Calu3 (cell line): ENCODE measurements at places on chromosomes 12 and 14. TPM values are rescaled to one million over a fixed set of nuclear protein-coding genes. Genes with fewer than 3 reads are reported as not detected.

- H3K36me3 ChIP-seq = peaks cover 10% of the 10 kb centered on the region
- no peak overlapping the region for H3K27ac ChIP-seq
- no peaks in the 10 kb centered on the region for H3K27me3 ChIP-seq
- no peak overlapping the region for H3K4me3 ChIP-seq
Observed at GRCh38 chr12:11578461-11578993, 70.9 kb upstream of the ETV6 start.

DNA sequence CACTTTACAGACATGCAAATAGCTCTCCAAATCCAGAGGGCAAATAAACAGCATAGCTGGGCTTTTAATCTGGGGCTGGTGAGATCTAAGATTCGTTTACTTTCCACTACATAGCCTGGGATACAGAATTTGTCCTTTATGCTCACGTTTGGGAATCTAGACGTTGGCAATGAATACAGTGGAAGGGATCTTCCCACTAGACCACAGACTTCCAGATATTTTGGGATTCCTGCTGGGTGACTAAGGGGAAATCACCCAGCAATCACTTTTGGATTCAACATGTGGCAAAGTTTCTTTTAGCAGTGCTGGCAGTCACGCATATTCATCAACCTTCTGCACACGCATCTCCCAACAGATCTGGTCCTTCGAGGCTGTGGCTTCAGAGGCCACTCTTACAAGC, 23.5 kb downstream of the APPL2 start:
- peaks cover 67% of the 10 kb centered on the region for H3K36me3 ChIP-seq
- DNase-seq = no peak
- no peak overlapping the region for H3K4me3 ChIP-seq
- H3K27me3 ChIP-seq = no peaks in the 10 kb centered on the region

DNA sequence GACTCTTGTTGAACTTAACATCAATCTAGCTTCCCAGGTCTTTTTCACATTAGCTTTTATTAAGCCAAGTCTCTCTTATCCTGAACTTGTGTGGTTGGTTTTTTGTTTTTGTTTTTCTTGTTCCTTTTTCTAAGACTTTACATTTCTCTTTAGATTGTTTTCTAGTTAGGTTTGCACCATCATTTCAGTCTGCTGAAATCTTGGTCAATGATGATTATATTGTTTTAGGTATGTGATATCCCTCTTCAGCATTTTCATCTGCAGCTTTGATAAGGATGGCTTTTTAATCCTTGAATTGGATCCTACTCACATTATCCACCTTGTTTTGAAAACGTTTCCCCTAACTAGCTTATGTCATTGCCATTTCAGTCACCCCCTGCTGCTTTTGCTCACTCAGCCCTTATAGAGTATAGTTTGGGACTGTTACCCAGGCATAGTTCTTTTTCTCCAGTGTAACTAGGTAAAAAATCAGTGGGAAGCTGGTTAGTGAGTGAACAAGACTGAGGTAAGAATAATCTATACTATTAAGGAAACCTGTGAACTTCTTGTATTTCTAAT, 22.0 kb downstream of the YLPM1 start:
- H3K27ac ChIP-seq = no peak overlapping the region
- H3K27me3 ChIP-seq = no peaks in the 10 kb centered on the region
- H3K36me3 ChIP-seq = peaks cover 38% of the 10 kb centered on the region

DNA sequence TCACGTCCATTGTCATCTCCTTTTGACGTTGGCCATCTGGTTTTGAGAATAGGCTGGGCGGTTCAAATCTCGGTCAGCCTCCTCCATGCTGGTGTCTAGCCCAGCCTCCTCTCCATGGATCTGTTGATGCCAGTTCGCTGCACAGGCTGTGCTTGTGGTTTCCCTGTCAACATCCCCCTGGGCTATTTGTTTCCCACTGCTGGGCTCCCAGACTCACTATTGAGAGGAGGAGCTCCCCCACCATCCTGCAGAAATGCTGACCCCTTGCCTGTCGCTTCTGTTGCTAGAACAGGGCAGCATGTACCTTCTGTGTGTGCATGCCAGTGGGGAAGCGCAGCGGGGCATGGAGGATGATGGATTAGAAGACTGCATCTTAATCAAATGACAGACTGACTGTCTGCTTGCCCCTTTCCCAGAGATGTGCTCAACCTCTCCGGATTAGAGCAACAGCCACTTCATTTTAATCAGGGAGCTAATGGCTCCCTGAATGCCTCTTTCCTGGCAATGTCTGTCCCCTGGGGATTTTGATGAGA, 170.5 kb downstream of the TSPAN9 start:
- H3K36me3 ChIP-seq = no peaks in the 10 kb centered on the region
- no peaks in the 10 kb centered on the region for H3K4me1 ChIP-seq
- no peak overlapping the region for H3K27ac ChIP-seq
- no peak for DNase-seq

- H3K4me3 ChIP-seq = no peak overlapping the region
- H3K36me3 ChIP-seq = peaks cover 15% of the 10 kb centered on the region
- H3K4me1 ChIP-seq = peaks cover 60% of the 10 kb centered on the region
- H3K27me3 ChIP-seq = no peaks in the 10 kb centered on the region
- H3K27ac ChIP-seq = peak overlapping the region; percentile 76
- DNase-seq = peak; percentile 32
Observed at GRCh38 chr12:75725521-75726111, 214.2 kb upstream of the KRR1 start.

- no peaks in the 10 kb centered on the region for H3K4me1 ChIP-seq
- no peak overlapping the region for H3K27ac ChIP-seq
- no peak overlapping the region for H3K4me3 ChIP-seq
Observed at GRCh38 chr12:34033628-34034296, 11.5 kb downstream of the ALG10 start.

- H3K4me1 ChIP-seq = no peaks in the 10 kb centered on the region
- H3K27ac ChIP-seq = no peak overlapping the region
- H3K27me3 ChIP-seq = no peaks in the 10 kb centered on the region
- no peak overlapping the region for H3K4me3 ChIP-seq
Observed at GRCh38 chr14:99517643-99518381, 36.6 kb downstream of the CCNK start.

DNA sequence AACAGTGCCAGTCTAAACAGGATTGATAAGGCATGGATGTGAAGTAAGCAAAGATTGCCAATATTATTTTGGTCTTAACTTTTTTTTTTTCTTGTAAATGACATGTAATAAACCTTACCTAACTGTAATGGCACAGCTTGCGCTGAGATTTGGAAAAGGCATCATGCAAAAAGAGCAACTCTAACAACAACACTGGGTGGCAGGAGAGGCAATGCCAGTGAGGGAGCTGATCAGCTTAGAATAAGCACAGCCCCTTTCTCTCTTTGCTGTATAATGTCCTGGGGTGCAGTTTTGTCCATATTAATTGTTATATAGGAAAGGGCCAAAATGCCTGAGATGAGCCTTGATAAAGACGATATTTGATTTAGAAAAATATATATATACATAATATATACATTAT, 1589.7 kb upstream of the FLRT2 start:
- H3K27me3 ChIP-seq = no peaks in the 10 kb centered on the region
- no peaks in the 10 kb centered on the region for H3K36me3 ChIP-seq
- H3K4me3 ChIP-seq = no peak overlapping the region
- no peak for DNase-seq
- H3K4me1 ChIP-seq = no peaks in the 10 kb centered on the region
- no peak overlapping the region for H3K27ac ChIP-seq

DNA sequence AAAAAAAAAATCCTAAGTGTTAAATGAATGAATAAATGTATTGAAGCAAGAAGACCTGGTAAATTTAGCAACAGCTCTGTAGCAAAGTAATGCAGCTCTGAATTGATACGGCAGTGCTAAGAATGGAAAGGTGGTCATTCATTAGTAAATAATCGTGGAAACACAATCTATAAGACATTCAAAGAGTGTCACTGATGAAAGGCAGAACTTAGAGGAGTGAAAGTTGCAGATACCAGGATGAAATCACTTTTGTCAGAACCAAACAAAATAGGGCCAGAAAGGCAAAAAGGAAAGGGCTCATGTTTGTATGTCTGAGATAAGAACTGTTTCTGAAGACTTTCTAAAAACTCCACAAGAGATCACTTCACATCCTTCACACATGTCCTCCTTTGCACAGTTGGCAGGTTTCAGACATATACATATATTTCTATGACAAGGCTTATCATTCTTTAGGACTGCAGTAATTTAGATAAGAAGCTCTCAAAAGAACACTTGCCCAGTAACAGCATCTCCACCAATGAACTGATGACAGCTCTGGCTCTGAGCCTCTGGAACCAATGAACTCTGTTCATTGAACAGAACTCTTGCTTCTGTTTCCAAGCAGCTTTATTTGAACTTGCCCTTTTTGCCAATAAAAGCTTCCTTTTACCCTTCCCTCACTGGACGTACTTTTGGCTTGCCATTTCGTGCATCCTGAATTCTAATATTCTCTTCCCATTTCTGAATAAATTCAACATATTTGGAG, 4.2 kb upstream of the LRR1 start:
- peaks cover 17% of the 10 kb centered on the region for H3K4me1 ChIP-seq
- peak overlapping the region; percentile 5 for H3K27ac ChIP-seq
- no peak overlapping the region for H3K4me3 ChIP-seq
- no peak for DNase-seq
- H3K36me3 ChIP-seq = peaks cover 24% of the 10 kb centered on the region

- DNase-seq = no peak
- no peak overlapping the region for H3K27ac ChIP-seq
- no peaks in the 10 kb centered on the region for H3K4me1 ChIP-seq
- H3K36me3 ChIP-seq = peaks cover 66% of the 10 kb centered on the region
- H3K27me3 ChIP-seq = no peaks in the 10 kb centered on the region
Observed at GRCh38 chr12:71639341-71639760, 24.3 kb downstream of the ZFC3H1 start.

- DNase-seq = no peak
- peaks cover 12% of the 10 kb centered on the region for H3K27me3 ChIP-seq
- H3K4me3 ChIP-seq = no peak overlapping the region
- H3K27ac ChIP-seq = no peak overlapping the region
- no peaks in the 10 kb centered on the region for H3K36me3 ChIP-seq
- H3K4me1 ChIP-seq = no peaks in the 10 kb centered on the region
Observed at GRCh38 chr12:27911397-27911796, 61.1 kb downstream of the PTHLH start.

DNA sequence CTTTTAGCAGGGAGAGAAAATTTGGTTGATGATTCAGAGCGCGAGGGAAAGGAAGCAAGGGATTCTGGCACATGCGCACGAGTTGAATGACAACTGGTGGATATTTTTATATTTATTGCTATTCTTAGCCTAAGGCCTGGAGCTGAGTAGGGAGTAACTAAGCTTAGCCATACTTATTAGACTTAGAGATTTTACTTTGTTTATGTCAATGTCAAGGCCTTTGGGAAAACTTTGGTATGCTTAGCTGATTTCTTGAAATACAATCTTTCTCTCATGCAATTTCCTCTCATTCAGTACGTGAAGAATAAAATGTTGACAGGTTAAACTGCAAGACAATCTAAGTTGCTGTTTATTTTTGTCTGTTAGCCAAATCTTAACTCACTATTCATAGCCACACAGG, 101.1 kb downstream of the CRADD start:
- no peak overlapping the region for H3K4me3 ChIP-seq
- H3K27ac ChIP-seq = no peak overlapping the region
- H3K36me3 ChIP-seq = no peaks in the 10 kb centered on the region
- H3K27me3 ChIP-seq = no peaks in the 10 kb centered on the region
- no peaks in the 10 kb centered on the region for H3K4me1 ChIP-seq

- H3K27ac ChIP-seq = no peak overlapping the region
- H3K4me1 ChIP-seq = no peaks in the 10 kb centered on the region
- DNase-seq = no peak
Observed at GRCh38 chr14:30063746-30064145, 136.1 kb upstream of the PRKD1 start.

- no peaks in the 10 kb centered on the region for H3K4me1 ChIP-seq
- DNase-seq = peak; percentile 29
- H3K36me3 ChIP-seq = no peaks in the 10 kb centered on the region
- no peaks in the 10 kb centered on the region for H3K27me3 ChIP-seq
- no peak overlapping the region for H3K4me3 ChIP-seq
- H3K27ac ChIP-seq = no peak overlapping the region
Observed at GRCh38 chr14:71403656-71404055, 496.4 kb downstream of the PCNX1 start.

- no peaks in the 10 kb centered on the region for H3K4me1 ChIP-seq
- H3K27ac ChIP-seq = no peak overlapping the region
- no peak for DNase-seq
- H3K36me3 ChIP-seq = no peaks in the 10 kb centered on the region
- H3K4me3 ChIP-seq = no peak overlapping the region
Observed at GRCh38 chr14:71498212-71498611, 434.0 kb upstream of the RGS6 start.

GRCh38 chr12:113072136-113072535, 15.6 kb downstream of the DTX1 start:
- peaks cover 10% of the 10 kb centered on the region for H3K4me1 ChIP-seq
- no peaks in the 10 kb centered on the region for H3K36me3 ChIP-seq
- no peak for DNase-seq
- no peak overlapping the region for H3K4me3 ChIP-seq
- no peak overlapping the region for H3K27ac ChIP-seq

DNA sequence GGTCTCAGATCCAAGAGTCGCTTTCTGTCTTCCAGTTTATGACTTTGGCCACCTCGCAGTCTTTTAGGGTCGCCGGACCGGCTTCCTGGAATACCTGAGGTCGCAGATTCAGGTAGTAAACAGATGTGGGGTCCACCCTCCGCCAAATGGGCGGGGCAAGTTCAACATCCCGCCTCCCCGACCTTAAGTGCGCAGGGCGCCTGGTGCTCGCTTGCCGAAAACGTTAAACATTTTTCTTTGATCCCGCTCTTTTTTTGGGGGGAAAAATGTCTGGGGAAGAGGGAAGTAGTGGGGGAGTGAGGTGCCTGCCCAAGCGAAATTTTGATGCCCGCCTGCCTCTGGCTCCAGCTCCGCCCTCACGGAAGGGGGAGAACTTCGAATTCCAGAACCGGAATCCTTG, 73.9 kb upstream of the TBX5 start:
- peak; percentile 3 for DNase-seq
- no peaks in the 10 kb centered on the region for H3K36me3 ChIP-seq
- H3K27ac ChIP-seq = no peak overlapping the region
- H3K27me3 ChIP-seq = peaks cover 19% of the 10 kb centered on the region

GRCh38 chr12:122182887-122183587, at the start of gene LRRC43:
Gene LRRC43 (plus strand): TSS chr12:122183123. CDS start chr12:122183145, 22 bp downstream.
- peaks cover 14% of the 10 kb centered on the region for H3K36me3 ChIP-seq
- H3K27me3 ChIP-seq = peaks cover 18% of the 10 kb centered on the region
- H3K4me1 ChIP-seq = no peaks in the 10 kb centered on the region

The PMEL gene
- 1.6 and 2.1 TPM in 2 replicates for total RNA-seq

The BATF gene
- 1.4 and 2.2 TPM in 2 replicates for total RNA-seq

The KCNA1 gene
- not detected in 2 replicates for total RNA-seq

The ST8SIA1 gene
- total RNA-seq = not detected in 2 replicates

The ADAM21 gene
- total RNA-seq = 0.17 and 0.22 TPM in 2 replicates

The GLIPR1 gene
- 27.7 and 38.5 TPM in 2 replicates for total RNA-seq

The RND1 gene
- 7.4 and 14.2 TPM in 2 replicates for total RNA-seq

The IRAK4 gene
- 8.4 and 11.4 TPM in 2 replicates for total RNA-seq

The C12orf54 gene
- not detected in 2 replicates for total RNA-seq

The RAB21 gene
- total RNA-seq = 115 and 139 TPM in 2 replicates

The SETD3 gene
- total RNA-seq = 51.5 and 52.6 TPM in 2 replicates

The TMEM30B gene
- total RNA-seq = 55.5 and 79.2 TPM in 2 replicates

The ZBTB39 gene
- 10.8 and 11.0 TPM in 2 replicates for total RNA-seq
